ENCODE measurements at places on chromosomes 1 and 21. TPM values are rescaled to one million over a fixed set of nuclear protein-coding genes. Genes with fewer than 3 reads are reported as not detected.

The LIPI gene
- total RNA-seq = not detected

The LRRN2 gene
- not detected for total RNA-seq

The SDF4 gene
- total RNA-seq = 125 TPM

The ETNK2 gene
- total RNA-seq = 8.3 TPM

Measured in bronchus fibroblast of lung (primary cell).